ENCODE measurements at places on chromosomes 2 and 18.
A peak's percentile ranks its signal among the peaks of the same experiment; 100 is the strongest.

DNA sequence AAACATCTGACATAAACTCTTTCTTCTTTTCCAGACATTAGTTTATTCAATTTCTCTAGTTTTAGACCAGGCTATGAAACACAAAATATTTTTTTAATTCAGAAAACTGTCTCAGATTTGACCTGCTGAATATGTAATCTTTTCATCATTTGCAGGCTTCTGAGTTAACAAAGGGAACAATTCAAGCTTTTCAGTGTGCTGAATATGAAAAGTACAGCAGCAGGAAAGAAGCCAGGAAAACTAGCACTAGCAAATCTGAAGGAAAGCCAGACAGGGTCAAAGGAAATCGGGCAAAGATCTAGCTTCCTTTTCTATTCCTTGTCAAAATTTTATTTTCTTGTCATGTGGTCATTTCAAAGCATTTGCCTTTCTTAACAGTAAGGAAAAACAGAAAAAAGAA is 35.3 kb downstream of the ACVR1C start:
- DNase-seq, result no peak

GRCh38 chr18:74937291-74937690 is 271.6 kb downstream of the PTGR3 start:
- DNase-seq, result no peak

DNA sequence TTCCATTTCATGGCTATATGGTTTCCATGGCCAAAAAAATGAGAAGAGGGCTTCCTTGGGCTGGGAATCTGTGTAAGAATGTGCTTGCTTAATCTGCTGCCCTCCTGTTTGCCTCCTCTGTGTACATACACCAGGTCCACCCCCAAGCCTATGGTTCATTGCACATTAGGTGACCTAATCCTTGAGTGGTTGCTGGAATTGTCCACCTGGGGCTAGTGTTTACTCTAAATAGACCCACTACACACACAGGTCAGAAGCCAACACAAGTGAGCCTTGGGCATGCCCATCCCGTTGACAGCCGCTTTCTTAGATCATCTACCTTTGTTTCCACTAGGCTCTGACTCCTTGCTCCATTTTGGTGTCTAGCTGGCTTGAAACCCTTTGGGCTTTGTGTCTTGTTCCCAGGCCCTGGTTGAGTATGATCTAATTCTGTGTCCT is 59.2 kb upstream of the ATL2 start:
- DNase-seq, result no peak

DNA sequence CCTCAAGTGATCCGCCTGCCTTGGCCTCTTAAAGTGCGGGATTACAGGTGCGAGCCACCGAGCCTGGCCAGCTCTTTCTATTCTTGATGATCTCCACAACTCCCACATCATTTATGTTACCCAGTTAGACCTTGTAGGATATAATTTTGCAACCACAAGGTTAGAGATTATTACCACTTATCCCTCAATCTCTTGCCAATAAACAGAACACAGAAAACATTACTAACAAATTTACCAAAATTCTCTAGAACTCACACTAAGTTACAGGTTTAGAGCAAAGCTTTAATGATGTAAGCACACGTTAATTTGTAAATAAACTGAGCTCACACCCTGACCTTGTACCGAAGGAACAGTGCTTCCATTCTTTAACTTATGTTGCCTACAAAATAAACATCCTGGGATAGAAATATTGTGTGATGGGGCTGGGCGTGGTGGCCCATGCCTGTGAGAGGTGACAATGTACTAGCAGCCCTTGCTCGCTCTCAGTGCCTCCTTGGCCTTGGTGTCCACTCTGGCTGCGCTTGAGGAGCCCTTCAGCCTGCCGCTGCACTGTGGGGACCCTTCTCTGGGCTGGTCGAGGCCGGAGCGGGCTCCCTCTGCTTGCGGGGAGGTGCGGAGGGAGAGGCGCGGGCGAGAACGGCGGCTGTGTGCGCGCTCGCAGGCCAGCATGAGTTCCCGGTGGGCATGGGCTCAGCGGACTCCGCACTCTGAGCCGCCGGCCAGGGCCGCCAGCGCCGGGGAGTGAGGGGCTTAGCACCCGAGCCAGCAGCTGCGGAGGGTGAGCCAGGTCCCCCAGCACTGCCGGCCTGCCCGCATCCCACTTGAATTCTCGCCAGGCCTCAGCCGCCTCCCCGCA is 42.1 kb upstream of the ITSN2 start:
- DNase-seq, result no peak

GRCh38 chr2:226725126-226725860 is 74.3 kb downstream of the IRS1 start:
- DNase-seq, result no peak

- no peak for DNase-seq
Observed at GRCh38 chr2:74177696-74178095, 983 bp downstream of the MOB1A start.

- no peak for DNase-seq
Observed at GRCh38 chr2:232368311-232368731, 10.2 kb upstream of the ALPP start.

DNA sequence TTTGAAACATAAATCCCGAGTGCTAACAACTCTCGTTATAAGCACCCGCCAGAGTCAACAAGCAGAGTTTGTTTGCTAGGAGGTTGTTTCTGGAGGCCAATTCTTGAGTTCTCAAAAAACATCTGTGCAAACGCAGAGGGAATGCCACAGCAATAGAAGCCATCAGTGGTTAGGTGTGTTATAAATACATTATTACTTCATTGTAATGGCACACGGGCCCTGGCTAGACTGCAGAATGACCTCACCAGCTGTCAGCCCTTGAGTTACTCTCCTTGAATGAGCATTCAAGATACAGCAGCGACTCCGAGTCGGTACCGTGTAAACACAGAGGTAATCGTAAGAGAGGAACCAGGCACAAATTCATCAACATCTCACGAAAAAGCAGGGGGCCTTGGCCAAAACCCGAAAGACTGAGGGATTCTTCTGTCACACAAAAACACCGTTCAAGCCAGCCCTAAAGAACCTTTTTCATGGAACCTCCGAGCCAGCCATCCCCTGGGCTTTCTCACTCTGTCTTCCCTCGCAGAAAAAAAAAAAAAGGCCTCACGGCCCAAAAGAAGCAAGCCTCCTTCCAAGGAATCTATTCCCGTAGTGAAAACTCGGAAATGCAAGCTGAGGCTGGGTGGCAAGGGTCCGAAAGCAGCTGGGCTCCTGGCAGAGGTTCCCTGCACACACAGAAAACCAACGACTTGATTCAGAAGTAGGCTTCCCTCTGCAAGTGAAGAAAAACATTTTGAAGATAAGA is 133.7 kb upstream of the MEIS1 start:
- DNase-seq, result no peak

DNA sequence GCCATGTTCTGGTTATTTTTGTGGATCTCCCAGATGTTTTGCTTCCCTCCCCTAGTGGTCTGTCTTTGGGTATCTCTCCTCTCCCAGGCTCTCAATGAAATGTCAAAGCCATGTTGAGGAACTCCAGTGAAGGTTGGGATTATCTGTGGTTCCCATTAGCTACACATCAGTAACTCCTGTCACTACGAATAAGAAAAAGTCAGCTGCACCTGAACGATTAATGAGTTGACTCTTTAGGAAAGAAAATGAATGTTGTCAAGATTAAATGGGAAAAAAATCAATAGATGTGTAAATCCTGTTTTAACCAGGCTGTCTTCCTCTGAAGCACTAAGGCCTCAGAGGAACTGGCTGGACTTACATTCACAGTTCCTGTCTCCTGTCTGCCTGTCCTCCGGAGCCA is 94.0 kb upstream of the DAPL1 start:
- DNase-seq, result no peak

GRCh38 chr2:198697218-198697617 is 760.5 kb downstream of the SATB2 start:
- no peak for DNase-seq

DNA sequence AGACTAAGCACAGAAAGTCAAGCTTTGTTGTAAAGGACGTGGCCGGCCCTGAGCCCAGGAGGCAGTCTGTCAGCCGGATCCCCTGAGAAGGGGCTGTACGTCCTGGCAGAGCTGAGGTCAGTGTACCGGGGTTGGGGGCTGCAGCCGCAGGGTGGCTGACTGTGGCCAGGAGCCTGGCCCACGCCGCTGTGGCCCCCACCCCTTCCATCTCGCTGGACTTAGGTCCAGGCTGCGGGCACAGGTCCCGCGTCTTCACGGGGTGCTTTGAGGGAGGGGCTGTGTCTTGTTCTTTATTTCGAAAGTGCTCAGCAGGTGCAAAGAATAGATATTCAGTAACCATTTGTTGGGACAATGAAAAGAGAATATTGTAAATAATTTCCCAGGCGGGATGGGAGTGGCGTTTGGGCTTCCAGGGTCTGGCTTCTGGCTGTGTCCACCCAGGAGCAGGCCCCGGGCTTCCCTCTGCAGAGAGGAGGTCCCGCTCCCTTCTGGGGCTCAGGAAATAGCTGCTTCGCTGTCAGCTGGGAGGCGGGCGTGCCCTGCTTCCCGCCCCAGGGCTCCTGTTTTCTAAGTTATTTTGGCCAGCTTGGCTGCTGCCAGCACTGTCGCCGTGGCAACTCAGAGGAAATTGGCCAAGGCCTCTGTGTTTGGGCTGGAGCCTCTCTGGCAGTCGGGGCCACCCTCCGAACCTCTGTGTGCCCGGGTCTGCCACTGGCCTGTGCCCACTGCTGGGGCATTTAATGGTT is 7.4 kb downstream of the NFATC1 start:
- DNase-seq, result no peak

DNA sequence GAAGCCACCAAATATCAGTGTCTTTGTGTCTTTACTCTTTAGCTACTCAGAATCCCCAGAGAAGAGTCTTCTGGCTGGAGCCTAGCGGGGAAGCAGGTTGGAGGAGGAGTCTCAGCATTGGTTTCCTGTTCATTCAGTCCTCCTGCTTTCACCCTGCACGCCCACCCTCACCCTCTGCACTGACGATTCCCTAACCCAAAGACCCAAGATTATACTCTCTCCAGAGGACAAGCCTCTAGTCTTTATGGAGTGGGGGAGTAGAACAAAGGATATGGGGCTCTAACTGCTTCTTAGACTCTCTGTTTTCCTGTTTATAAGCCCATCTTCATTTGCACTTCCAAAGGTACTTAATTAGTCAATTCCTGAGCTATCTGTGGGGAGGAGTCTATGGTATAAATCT is 338.8 kb downstream of the AGPS start:
- DNase-seq, result no peak

GRCh38 chr2:24837996-24838513 is 44.8 kb downstream of the CENPO start:
- DNase-seq, result no peak

- no peak for DNase-seq
Observed at GRCh38 chr18:73758446-73758845, 389.2 kb downstream of the FBXO15 start.

DNA sequence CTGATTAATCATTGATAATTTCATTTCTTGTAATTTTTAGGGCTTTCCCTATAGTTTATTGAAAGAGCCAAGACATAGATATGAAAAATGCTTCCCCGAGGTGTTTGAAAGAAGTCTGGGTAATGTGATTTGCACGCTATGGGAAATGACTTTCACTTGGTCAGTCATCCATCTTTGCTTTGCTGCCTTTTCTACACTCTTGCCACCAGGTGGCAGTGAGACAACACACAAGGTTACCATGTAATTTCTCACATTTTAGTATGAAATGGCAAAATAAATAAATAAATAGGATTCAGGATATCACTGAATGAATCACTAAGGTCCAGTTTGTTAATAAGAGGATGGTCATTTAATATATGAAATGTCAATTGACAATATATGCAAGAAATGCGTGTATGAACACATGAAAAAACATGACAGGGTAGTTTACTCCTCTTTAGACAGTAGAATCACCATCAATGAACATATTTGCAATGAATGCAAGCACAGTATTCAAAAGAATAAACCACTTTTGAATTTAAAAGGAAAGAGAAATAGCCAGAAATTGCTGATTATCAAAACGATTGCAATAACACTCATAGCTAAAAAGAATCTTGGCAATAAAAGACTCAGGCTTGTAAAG is 52.2 kb upstream of the KCNH7 start:
- peak; percentile 39 for DNase-seq

GRCh38 chr2:64945973-64946768 is 43.0 kb upstream of the SLC1A4 start:
- DNase-seq, result no peak

- DNase-seq, result no peak
Observed at GRCh38 chr2:174078275-174078674, 113.1 kb upstream of the SP3 start.

DNA sequence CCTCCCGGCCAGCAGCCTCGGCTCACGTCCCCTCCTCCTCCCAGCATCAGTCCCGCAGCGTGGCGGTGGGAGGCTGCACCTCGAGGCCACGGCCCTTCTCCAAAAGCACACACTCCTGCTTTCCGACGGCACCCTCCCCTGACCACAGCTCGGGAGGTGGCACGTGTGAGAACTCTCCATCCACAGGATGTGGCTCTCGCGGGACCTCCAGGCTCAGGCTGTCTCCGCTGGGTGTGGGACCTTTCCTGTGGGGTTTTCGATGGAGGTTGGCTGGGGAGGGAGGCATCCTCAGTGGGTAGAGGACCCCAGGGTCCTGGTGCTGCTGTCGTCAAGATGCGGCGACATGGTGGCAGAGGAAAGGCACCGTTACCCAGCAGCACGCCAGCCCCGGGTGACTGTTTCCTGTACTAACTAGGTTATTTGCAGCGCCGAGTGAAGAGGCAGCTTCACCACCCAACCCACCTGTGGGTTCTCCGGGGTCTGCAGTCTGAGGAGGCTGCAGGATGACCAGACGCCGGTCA is 42.8 kb upstream of the KCNG2 start:
- no peak for DNase-seq

GRCh38 chr2:154198866-154199265 is 327.1 kb downstream of the GALNT13 start:
- DNase-seq, result no peak

GRCh38 chr2:237449193-237449881 is 35.4 kb upstream of the COL6A3 start:
- no peak for DNase-seq

DNA sequence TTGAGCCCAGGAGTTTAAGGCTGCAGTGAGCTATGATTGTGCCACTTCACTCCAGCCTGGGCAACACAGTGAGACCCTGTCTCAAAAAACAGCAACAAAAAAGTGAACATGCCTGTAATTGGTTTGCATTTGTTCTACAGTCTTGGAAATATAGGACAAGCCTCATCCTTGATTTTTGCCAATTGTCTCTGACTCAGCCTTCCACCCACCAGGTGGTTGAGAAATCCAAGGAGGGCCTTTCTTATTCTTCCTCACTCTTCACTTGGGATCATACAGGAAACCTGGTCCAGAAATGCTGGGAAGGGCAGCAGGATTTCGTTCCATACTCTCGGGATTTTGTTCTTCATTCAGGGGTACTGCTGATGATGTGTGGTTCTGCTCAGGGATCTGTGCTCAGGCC is 94.6 kb downstream of the CDC42EP3 start:
- no peak for DNase-seq

- DNase-seq, result peak; percentile 71
Observed at GRCh38 chr2:208040199-208041171, 15.2 kb upstream of the PLEKHM3 start.

- DNase-seq, result peak; percentile 91
Observed at GRCh38 chr2:26018184-26019055, 15.5 kb upstream of the RAB10 start.
